ENCODE measurements at places on chromosomes 13 and 19. TPM values are rescaled to one million over a fixed set of nuclear protein-coding genes. Genes with fewer than 3 reads are reported as not detected.

DNA sequence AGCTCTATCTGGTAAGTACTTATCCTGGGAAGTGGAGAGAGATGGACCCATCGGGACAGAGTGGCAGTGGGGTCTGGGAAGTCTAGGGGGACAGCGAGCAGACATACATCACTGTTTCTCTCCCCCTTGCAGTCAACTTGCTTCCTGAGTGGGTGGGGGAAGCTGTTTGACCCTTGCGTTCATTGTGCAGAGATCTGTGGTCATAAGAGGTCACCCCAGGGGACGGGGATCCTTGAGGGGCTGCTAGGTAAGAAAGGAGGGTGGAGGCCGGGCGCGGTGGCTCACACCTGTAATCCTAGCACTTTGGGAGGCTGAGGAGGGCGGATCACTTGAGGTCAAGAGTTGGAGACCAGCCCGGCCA, 474 bp downstream of the ARHGEF18 start:
- DNase-seq = no peak

GRCh38 chr19:33750587-33751435, 45.9 kb upstream of the KCTD15 start:
- no peak for DNase-seq

DNA sequence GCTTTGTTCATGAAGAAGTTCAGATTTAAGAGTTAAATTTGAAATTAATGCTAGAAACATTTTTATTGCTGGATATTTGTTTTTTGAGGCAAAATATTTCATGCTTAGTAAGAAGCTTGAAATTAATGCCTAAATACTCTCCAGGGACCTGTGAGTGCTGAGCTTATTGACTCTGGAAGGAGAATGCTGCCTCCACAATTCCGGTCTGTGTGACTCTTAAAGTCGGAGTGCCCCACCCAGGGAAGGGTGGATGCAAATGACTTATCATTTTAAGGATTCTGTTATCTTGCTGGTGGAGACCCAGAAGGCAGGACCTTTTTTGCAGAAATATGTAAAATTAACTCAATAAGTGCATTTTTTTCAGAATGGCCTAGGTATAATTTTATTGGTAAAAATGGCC, 143.8 kb upstream of the RXFP2 start:
- DNase-seq = no peak

GRCh38 chr19:37333457-37333856, 37.4 kb upstream of the ZNF527 start:
- DNase-seq = no peak

GRCh38 chr19:29450306-29450705, 75.5 kb upstream of the VSTM2B start:
- no peak for DNase-seq

Gene ZBTB7A
- 47.4 TPM for total RNA-seq
